Ammon's horn (tissue), 1 donor: ENCODE measurements at places on chromosomes 2 and 18.

DNA sequence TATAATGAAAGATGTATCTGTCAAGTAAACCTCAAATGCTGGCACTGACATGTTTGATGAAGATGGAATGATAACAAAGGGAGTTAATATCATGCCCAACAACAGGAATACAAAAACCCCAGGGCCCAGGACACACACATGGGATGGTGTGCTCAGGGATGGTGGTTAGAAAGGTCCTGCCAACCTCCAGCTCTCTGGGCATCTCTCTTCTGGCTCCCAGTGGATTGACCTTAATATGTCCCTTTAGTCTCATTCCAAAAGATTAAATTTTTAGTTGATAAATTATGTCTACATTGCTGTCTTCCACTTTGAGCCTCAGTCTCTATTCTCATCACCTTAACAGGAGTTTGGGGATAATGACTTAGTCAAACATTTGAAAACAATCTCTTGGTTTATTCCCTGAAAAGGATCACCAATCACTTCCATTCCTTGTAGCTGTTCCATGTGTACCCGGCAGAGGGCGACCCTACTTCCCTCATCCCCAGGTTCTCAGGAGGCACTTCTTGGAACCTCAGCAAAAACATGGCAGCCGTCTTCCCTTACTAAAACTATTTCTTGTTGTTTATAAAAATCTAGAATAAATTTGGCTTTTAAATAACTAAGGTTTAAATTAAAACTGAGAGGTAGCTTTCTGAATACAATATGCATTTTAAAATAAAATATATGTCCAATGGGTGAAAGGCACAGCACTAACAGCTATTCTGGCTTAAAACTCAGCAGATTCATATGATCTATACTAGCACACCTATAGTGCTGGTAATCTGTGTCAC lies 29.6 kb downstream of the MCEE start:
- DNase-seq = peak; percentile 45

GRCh38 chr18:3816610-3817363 lies 366.8 kb downstream of the TGIF1 start:
- DNase-seq = no peak

DNA sequence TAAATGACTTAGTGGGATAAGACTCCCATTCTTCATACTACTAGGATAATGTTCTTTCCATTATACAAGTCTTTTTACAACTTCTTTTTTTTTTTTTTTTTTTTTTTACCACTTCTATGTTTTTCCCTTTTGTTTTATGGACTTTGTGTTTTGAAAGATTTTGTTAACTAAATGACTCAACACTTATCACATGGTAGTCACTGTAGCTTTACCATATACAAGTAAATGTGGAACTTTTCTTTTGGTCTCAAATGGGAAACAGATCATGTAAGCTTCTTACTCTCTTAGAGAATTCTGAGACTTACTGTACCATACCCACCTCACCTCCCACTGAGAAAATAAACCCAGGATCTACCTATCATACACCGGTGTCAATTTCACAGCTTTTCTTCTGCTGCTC lies 590.3 kb upstream of the CDH2 start:
- no peak for DNase-seq

- DNase-seq = no peak
Observed at GRCh38 chr2:226227341-226227740, 572.3 kb downstream of the IRS1 start.

DNA sequence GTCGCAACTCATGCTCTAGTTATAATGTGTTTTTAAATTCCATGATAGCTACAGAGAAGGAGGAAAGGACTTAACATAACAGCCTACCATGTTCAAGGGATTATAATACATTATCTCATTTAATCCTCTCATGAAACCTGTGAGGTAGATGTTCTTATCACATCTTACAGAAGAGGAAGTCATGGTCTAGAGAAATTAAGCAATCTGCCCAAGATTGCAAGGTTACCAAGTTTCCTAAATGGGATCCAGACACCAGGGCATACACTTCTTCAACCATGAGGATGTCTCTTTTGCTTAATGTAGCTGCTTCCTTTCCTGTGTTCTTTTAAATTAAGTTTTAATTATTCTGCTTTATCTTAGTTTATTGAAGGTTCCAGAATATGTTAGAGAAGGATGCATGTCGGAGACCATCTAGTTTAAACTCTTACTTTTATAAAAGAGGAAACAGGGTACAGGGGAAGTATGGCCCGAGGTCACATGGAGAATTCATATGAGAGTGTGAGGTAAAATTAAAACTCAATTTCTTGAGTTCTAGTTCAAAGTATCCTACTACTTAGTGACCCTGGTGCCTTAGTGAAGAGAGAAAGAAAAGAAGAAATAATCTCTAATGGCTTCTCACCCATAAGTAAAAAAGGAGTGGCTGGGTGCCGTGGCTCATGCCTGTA lies 3.6 kb upstream of the IL1A start:
- DNase-seq = no peak

- no peak for DNase-seq
Observed at GRCh38 chr2:128371248-128371630, 52.6 kb upstream of the HS6ST1 start.

- no peak for DNase-seq
Observed at GRCh38 chr2:134408791-134409190, 154.9 kb downstream of the MGAT5 start.

DNA sequence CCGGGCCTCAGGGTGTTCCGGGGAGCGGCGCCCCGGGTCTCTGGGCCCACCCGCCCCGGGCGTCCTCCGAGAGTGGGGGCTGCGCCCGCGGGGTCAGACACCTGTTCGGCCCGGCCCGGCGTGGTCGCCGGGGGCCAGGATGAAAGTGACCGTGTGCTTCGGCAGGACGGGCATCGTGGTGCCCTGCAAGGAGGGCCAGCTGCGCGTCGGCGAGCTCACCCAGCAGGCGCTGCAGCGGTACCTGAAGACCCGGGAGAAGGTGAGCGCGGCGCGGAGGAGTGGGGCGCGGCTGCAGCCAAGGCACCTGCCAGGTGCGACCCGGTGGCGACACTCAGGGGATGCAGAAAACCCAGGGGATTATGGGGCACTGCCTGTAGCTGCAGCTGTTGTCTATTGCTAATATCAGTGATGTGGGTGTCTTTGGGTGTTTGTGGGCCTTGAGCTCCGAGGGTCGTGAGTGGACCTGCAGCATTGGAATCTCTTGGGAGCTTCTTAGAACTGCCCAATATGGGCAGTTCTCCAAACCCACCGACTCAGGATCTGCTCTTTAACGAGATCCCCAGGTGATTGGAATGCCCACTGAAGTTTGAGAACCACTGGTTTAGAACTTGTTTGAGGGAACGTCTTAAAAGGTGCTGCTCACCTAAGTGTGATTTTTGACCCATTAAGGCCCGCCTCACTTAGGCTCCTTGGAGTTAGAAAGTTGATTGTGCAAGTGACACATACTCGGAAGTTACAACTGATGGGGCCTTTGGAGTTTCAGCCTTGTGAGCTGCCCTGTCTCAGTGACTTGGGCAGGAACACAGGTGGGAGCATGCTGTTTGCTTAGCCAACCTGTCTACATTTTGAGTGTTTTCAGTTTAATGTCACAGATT lies 823 bp downstream of the PARD3B start:
- no peak for DNase-seq

DNA sequence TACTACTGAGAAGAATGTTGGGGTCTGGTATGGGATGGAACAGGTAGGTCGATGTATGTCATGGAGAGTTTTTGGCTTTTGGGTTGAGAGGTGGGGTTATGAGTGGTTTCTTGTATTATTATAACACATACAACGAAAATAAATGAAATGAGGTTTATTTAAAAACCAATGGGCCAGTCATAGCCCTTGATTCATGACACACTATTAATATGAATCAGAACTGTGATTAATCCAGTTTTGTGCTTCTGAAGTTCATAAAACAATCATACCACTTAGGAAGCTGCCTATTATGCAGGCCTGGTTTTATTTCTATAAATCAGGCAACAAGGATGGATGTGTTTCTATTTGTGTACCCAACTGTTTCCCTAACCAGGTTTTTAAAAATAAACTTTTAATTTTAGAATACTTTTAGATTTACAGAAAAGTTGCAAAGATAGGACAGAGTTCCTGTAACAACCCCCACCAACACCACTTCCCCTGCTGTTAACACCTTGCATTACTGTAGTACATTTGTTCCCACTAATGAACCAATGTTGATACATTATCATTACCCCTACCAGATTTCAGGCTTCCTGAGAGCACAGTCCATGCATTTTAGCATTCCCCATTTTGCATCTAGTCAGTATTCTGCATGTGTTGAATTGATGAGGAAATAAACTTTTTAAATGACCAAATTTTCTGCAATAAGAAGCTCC lies 37.5 kb upstream of the NCOA1 start:
- DNase-seq = no peak

DNA sequence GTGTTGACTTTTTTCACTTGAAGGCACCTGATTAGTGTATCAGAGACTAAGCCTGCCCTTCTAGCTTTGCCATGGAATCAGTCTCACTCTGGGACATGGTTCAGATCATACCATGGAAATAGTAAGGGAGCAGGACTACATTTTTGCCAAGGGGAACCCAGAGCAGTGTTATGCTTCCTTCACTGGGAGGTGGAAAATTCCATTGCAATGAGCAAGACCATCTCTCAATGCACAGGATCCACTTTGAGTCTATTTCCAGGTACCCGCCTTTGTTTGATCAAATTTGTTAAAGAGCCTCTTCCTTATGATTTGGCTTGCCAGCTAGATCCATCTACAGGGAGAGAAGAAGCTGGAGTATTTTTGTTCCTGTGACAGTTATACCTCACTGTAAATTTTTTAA lies 395.8 kb downstream of the MTX2 start:
- no peak for DNase-seq

DNA sequence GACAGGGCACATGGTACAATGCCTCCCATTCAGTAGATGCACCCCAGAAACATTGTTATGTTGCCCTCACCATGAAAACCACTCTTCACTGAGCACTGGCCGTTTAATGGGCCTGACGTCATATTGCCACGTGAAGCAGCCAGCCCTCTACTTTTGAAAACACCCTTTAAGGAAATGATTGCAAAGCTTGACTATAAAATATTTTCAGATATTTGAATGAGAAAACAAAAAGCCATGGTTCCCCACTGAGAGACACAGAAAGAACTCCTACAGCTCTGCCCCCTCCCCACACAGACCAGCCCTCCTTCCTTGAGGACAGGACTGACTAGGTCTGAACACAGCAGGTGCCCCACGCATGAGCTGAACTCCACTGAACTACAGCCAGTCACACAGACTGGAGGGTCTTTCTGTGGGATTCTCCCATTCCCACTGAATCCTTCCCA lies 349.1 kb downstream of the ANAPC1 start:
- peak; percentile 40 for DNase-seq

- no peak for DNase-seq
Observed at GRCh38 chr2:212344131-212344530, 194.5 kb downstream of the ERBB4 start.

DNA sequence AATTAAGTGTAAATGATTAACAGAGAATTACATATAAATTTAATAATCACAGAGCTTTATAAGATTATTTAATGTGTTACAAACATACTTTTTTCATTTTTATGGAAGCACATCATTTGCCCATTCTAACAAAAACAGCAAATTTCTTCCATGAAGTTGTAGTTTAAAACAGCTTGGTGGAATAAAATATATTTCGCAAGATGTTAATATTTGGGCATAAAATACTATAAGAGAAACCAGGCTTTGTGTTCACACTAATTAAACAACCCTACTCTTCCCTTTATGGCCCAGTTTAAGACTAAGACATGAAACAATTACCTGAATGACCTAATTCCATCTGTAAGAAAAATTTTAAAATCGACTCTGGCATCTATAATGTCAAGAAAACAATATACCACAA lies 69.4 kb downstream of the LNPK start:
- no peak for DNase-seq

- DNase-seq = no peak
Observed at GRCh38 chr2:230953845-230954244, 28.8 kb upstream of the GPR55 start.

GRCh38 chr2:203819434-203820133 lies 48.0 kb upstream of the CTLA4 start:
- no peak for DNase-seq

DNA sequence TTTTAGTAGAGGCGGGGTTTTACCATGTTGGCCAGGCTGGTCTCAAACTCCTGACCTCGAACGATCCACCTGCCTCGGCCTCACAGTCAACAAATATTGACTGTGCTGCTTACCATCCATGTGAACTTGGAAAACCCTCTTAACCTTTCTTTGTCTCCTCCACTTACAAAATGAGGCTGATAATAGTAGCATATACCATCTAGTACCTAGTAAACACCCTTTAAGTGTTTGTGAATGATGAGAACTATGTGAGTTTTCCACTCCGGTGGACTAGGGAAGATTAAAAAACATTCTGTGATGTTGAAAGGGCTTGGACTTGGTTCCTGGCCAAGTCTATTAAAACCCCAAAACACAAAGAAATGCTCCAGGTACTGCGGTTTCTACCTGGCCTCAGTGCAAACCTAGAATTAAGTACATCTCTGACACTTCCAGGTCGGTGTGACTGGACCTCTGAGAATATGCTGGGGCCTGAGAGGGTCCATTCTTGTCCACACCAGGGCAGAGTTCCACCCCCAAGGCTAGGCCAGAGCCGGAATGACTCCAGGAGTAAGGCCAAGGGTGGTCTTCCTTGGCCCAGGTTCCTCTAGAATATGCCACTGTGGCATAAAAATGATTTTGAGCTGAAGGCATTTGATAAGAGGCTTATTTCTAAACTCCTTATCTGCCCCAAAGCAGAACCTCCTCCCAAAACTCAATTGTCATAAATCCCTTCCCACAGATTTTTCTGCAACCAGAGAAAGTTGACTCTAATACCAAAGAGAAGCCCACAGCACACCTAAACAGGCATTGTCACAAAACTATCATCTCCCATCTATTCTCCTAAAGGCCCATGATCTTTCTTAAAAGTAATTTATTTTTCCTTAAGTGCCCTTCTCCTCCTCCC lies 217.5 kb downstream of the TGIF1 start:
- DNase-seq = no peak

DNA sequence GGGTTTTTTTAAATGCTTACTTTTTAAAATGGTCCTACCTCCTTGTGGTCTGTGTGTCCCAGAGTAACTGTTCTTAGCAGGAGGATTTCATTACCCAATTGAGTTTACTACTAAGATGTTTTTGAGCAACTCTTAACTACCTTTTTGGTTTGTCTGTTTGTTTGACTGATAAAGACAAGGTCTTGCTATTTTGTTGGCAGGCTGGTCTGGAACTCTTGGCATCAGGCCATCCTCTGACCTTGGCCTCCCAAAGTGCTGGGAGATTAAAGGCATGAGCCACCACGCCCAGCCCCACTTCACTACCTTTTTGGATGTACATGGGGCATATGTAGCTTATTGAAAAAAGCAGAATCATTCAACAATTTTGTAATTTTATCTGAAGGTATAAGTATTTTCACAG lies 14.9 kb downstream of the MRPS9 start:
- DNase-seq = no peak

DNA sequence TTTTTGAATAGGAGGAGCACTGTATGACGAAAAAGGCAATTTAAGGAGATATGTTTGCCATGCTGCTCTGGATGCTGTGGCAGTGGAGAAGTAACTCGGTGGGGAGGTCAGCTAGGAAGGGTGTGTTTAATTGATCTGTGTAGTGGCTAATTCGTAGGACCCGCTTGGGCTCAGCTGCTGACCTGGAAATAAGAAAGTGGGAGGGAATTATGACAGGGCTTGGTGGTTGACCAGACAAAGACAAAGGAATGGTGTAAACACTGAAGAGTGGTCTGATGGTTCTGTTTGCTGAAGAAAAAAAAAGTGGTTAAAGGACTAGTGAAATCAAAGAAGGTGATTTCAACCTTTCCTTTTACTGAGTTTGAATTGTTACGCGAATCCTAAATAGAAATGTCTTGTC lies 146.0 kb downstream of the MAP4K4 start:
- DNase-seq = no peak
